B cell (primary cell): ENCODE measurements at places on chromosomes 6 and 20. TPM values are rescaled to one million over a fixed set of nuclear protein-coding genes. Genes with fewer than 3 reads are reported as not detected.

Gene HNF4A
- not detected in 2 replicates for total RNA-seq

Gene PNRC1
- 460 and 486 TPM in 2 replicates for total RNA-seq

Gene COL21A1
- not detected in 2 replicates for total RNA-seq

Gene SLC22A2
- not detected in 2 replicates for total RNA-seq

Gene CRIP3
- total RNA-seq: 25.8 and 27.9 TPM in 2 replicates

Gene LGSN
- total RNA-seq: not detected in 2 replicates

Gene STX16
- total RNA-seq: 106 and 117 TPM in 2 replicates

Gene ZC2HC1B
- total RNA-seq: 0.84 and 0.92 TPM in 2 replicates

Gene GNMT
- total RNA-seq: 2.0 and 2.8 TPM in 2 replicates

Gene BPIFA3
- total RNA-seq: not detected in 2 replicates

Gene CASS4
- 0.42 and 0.53 TPM in 2 replicates for total RNA-seq
